ENCODE measurements at places on chromosomes 16 and 17.

DNA sequence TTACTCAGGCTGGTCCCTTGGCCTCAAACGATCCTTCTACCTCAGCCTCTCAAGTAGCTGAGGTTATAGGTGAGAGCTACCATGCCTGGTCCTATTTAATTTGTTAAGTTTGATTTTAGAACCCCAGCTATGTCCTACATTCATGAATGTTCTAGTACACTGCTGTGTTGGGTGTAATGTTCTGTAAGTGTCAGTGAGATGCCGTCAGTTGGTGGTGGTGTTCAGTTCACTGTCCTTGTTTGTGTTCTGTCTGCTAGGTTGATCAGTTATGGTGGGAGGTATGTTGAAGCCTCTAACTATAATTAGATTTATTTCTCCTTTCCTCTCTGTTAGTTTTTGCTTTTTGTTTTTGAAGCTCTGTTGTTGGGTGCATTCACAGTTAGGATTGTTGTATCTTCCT, 8.3 kb downstream of the IST1 start:
- DNase-seq: no peak

DNA sequence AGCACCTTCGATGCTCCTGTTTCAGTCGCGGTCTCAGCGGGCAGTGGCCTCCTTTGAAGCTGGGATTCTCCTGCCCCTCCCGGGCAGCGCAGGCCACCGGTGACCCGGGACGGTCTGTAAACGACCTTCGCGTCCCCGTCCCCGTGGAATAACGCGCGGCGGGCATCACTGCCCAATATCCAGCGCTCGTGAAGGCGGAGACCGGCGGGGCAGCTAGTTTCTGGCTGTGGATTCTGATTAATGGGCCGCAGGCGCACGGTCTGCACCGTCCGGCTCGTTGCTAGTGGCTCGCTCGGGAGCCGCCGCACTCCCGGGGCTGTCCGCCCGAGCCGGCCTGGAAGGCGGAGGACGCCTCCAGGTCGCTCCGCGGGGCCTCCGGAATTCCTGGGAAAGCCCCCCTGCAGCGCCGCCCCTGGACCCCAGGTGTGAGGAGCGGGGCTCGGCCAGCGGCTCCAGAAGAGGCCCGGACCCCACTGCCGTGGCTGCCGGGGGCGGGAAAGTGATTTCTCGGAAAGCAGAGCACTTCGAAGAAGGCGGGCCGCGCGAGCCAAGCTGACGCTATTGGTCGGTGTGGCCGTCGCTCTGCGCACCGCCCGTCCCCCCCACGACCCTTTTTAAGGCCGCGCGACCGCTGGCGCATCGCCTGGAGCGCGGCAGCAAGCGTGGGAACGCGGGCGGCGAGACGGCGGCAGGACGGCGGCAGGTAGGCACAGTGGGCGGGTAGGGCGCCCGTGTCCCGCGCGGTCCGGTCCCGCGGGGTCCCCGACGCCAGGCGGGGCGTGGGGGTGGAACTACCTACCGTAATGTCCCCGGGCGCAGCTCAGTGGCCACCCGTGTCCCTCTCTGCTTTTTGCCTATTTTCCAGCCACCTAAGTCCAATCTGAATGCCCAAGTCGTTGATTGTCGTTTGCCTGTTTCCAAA, at the start of gene IRF8:
IRF8 (plus strand) TSS at position 642 of the 922 bp plus-strand sequence. CDS start 3,854 bp downstream, outside the sequence.
- peak; percentile 42 for DNase-seq

- DNase-seq: no peak
These were observed 56.4 kb upstream of the RBFOX3 start for GRCh38 chr17:79667121-79667715.

DNA sequence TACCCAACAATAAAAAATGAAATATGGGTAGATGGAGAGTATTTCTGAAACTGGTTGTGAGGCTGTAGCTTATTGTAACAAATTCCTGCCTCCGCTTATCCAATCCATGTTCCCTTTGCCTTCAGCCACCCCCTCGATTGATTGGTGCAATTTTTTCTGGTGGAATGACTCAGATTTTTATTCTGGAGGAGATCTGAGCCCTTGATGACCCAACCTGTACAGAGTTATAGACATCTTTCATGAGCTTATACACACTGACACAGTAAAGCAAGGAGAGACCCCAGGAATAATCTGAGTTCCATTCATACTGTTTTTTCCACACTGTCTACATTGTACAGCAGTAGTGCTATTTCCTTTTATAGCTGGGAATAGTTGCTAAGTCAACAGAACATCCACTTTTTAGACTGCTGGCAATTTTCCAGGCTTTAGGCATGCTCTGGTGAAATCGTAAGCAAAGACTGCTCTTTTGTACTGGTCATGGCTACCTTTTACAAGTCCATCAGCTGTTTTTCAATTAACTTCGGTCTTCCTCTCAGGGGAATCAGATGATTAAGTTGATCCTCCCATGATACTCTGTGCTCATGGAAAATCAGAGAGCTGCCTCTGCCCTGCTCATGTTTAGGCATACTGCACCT, 30.1 kb downstream of the CCL4 start:
- no peak for DNase-seq

DNA sequence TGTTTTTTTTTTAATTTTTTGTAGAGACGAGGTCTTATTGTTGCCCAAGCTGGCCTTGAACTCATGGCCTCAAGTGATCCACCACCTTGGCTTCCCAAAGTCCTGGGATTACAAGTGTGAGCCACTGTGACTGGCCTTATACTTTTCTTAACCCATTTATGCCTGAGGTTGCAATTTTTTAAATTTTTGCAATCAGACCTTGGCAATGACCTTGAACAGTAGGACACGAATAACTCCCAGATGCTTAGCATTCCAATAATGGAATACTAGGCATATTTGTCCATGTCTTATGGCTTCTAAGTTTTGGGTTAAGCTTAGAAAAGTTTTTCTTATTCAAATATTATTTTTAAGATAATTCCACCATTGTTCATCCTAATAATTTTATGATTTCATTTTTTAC, 28.3 kb upstream of the TMEM97 start:
- DNase-seq: no peak

GRCh38 chr17:43068570-43069367, 43.7 kb downstream of the RND2 start:
- no peak for DNase-seq
